ENCODE measurements at places on chromosomes 16 and 17. TPM values are rescaled to one million over a fixed set of nuclear protein-coding genes. Genes with fewer than 3 reads are reported as not detected.

DNA sequence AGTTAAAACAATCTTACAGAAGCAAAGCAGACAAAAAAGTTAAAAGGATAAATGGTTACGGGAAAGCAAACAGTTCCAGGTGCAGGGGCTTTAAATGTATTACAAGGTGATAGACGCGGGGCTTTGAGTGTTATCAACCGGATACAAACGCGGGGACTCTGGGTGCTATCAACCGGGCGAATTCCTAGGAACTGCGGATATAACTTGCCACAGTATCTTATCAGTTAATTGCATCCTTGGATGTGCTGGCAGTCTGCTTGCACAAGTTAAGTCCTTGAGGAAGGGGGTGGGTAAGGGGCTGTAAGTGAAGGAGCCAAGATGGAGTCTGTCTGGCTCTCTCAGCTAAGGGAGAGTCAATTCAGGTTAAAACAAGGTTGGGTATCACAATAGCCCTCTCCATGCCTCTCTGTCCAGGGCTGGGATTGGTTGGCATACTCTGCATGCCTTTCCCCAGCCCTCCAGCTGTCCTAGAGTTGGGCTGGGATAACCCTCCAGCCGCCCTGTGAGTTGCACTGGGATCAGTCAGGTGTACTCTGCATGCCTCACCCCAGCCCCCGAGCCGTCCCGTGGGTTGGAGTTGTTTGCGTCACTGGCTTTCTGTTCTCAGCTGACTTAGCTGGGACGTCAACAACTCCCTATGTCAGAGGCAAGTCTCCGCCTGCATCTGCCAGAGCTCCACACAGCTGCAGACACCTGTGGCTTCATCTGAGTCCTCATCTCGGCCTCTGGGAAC, 40.9 kb downstream of the TMEM235 start:
- DNase-seq: peak; percentile 67

DNA sequence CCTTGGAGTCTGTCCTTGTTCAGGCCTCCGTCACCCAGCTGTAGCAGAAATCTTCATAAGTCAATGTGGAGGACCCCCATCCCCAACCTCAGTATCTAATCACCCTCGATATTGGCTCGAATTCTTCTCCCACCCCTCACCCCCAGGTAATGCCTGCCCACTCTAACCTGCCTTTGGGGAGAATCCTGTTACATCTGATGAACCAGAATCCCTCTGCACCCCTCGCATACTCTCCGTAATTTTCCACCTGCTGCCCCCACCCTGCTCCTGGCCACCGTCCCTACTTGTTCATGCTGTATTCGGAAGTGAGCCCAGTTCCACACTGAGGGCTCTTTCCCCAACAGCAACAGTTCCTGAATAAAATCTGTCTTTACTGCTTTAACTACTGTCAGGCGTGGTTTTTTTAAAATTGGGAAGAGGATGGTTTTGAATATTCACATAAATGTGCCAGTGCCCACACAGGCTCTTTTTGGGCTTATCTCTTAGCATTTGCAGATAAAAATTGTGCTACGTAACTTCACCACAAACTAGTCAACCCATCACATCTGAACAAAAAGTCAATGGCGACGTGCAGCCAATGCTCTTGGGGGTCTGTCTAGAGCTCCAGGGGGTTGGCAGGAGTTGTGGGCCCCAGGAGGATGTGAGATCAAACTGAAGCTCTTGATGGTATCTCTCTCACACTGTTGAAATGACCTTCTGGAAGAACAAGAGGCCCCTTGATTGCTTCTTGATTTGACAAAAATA, 73.7 kb downstream of the NETO2 start:
- no peak for DNase-seq

Gene RASD1
- total RNA-seq: 55.1 TPM

Gene CCL4
- 2.3 TPM for total RNA-seq

Data from left cardiac atrium (tissue), 4 donors.